ENCODE measurements at places on chromosomes 13 and 19.

DNA sequence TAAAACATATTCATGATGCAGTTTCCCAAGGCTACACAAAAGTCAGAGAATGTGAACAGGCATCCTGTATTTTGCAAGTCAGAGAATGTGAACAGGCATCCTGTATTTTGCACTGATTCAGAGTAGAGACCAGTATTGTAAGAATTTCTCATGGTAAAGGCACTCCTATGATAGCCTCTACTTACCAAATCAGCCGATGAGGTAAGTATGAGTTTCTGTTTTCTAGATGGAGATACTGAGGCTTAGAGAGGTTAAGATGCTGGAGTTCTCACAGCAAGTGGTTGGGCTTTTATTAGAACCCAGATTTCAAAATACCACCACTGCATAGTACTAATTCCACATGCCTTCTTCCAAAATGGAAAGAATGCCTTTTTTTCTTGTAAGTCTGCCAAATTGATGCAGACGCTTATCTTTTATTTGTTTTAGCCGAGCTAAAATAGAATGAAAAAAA is 12.3 kb downstream of the TPT1 start:
- no peak for DNase-seq

GRCh38 chr19:38145623-38146022 is 78.4 kb downstream of the DPF1 start:
- no peak for DNase-seq

DNA sequence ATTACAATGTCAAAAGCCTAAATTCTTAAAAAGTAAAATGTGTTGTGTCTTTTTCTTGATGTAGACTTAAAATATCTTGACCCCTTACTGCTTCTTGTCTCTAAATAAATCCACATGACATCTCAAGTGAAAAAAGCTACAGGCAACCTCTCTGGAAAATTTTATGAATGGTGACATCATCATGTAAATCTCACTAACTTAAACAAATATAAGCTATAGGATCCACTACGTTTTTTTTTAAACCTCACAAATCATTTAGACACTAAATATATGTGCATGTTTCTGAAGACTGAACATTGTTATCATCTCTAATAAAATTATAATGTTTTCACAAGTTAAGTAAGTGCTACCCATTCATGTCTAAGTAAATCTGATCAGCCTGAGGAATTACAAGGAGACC is 793.7 kb upstream of the PRR20A start:
- no peak for DNase-seq

DNA sequence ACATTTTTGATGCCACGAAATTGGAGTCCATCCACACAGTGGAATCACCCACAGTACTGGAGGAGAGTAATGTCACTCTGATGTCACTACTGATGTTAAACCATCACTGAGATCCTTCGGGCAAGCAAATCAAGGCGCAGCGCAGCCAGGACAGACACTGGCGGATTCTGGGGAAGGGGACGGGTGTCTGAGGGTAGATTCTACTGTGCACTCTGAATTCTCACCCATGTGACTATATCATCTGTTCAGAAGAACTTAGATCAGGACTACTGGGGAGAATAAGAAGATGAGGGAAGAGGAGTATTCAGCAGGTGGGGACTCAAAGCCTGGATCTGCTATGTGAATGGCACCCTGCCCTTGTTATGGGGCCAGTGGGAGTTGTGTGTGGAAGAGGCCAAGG is 12.6 kb upstream of the SIGLEC6 start:
- DNase-seq: no peak

DNA sequence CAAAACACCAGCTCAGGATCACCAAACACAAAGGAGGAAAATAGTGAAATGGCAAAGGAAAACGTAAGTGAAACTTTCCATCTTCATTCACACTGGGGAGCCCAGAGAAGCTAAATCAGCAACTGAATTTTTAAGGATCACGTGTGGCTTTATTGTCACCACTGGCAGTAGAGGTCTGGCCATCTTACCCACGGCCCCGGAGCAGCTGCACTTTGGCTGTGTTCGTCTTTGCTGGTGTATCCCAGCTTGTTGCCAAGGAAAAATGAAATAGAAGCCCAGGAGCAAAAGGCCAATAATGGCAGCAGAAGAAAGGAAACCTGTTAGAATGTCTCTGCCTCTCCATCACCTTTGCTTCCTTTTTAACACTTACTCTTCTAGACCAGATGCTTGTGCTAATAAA is 274.7 kb downstream of the FOXO1 start:
- no peak for DNase-seq

GRCh38 chr19:49071860-49072547 is 495 bp downstream of the KCNA7 start:
- no peak for DNase-seq

DNA sequence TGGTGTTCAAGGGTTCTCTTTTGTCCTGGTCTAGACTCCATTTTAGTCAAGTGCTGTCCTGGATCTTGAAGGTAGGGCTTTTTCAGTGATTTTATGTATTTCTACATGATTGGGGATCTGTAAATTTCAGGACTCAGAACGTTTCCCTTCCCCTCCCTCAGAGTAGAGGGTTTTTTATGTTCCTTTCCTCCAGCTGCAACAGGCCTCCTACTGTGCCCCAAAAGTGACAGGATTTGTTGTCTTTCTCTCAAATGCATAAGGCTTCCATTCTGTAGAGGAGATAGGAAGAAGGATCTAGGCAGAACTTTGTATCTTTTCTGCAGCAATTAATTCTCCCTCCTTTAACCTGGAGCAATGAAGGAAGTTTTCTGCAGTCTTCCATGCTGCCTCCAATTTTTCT is 251.3 kb downstream of the MAB21L1 start:
- no peak for DNase-seq

Measured in NCI-H2081 (cell line).